ENCODE measurements at places on chromosomes 5 and 9. TPM values are rescaled to one million over a fixed set of nuclear protein-coding genes. Genes with fewer than 3 reads are reported as not detected.
A peak's percentile ranks its signal among the peaks of the same experiment; 100 is the strongest.

GRCh38 chr9:31119890-31120454 lies 1264.5 kb upstream of the ACO1 start:
- DNase-seq = peak; percentile 61

SPATA31E1 gene
- total RNA-seq = not detected

TNC gene
- not detected for total RNA-seq

SOHLH1 gene
- not detected for total RNA-seq

MAMDC4 gene
- 2.7 TPM for total RNA-seq
